Left cardiac atrium (tissue), 4 donors: ENCODE measurements at places on chromosomes 7 and 10.

- no peak for DNase-seq
Measured at GRCh38 chr7:71900556-71900955, 511.6 kb downstream of the CALN1 start.

DNA sequence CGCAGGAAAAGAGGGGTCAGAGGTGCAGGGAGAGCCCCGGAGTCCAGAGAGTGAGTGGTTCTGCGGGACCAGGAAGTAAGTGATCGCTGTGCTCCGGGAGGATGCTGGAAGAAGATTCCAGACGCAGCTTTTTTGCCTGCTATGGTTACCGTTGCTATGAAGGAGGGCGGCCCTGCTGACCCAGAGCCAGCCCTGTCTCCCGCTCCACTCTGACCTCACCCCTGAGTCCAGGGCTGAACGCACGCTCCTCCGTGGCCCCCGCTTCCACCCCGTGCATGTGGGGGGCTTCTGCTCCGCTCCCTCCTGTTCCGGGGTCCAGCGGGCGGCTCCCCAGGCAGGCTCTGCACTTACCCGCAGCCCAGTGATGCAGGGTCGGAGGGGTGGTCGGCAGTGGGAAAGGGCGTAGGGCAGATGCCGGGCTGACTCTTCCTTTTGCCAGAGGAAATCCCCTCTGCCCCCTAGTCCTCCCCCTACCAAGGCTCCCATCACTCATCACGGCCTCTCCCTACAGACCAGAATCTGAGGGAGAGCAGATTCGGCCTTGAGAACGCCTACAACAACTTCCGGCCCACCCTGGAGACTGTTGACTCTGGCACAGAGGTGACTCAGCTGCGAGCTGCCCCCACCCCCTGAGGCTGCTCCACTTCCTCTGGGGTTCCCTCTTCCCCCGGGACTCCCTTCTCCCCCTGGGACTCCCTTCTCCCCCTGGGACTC, 2.7 kb upstream of the MUC17 start:
- DNase-seq = peak; percentile 89

GRCh38 chr7:98250789-98251188, 1.2 kb downstream of the TECPR1 start:
- no peak for DNase-seq

DNA sequence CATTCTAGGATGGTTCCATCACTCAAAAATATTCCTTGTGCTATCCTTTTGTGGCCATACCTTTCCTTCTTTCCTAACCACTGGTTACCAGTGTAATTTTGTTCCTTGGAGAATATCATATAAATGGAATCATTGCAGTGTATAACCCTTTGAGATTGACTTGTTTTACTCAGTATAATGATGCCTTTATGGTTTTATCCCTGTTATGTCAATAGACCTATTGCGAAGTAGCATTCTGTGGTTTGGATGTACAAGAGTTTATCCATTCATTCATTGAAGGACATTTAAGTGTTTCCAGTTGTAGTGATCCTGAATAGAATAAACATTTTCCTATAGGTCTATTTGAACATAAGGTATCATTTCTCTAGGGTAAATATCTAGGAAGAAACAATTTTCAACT, 54.2 kb downstream of the RBM33 start:
- no peak for DNase-seq

GRCh38 chr7:74007242-74007567, 20.8 kb upstream of the ELN start:
- DNase-seq = no peak

GRCh38 chr7:26065652-26066051, 86.3 kb upstream of the NFE2L3 start:
- no peak for DNase-seq

GRCh38 chr7:136210664-136211063, 233.5 kb upstream of the MTPN start:
- DNase-seq = no peak

GRCh38 chr10:87935290-87936141, 72.1 kb downstream of the PTEN start:
- DNase-seq = no peak
